CD4-positive, alpha-beta T cell treated with Interleukin-12 subunit alpha and Interleukin-12 subunit beta, for 1 hour (primary cell): ENCODE measurements at places on chromosomes 5 and 9.

GRCh38 chr5:64229163-64229774 lies 63.6 kb downstream of the RNF180 start:
- DNase-seq: peak; percentile 9

- DNase-seq: no peak
These were observed 240.4 kb upstream of the RAI14 start for GRCh38 chr5:34415559-34416198.

GRCh38 chr5:68385936-68386335 lies 170.4 kb downstream of the PIK3R1 start:
- no peak for DNase-seq

DNA sequence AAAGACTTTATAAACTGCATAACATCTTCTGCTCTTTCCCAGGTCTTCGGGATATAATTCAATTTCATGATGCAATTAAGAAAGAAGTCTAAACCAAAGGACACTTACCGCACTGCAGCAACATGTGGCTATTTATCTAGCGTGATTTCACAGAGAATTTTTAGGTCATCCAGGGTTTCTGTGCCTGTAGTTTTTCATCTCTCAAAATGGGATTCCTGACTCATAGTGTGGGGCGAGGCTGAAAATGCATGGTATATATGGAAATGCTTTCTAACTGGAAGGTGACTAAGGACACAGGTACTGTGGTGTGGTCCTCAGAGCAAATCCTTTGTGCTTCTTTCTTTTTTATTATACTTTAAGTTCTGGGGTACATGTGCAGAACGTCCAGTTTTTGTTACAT lies 557.7 kb upstream of the KLF4 start:
- DNase-seq: no peak

- no peak for DNase-seq
These were observed 55.1 kb upstream of the ZNF608 start for GRCh38 chr5:124801551-124801950.

- no peak for DNase-seq
These were observed 12.3 kb upstream of the DPM2 start for GRCh38 chr9:127949827-127950512.

- DNase-seq: no peak
These were observed 4.5 kb downstream of the SNX30 start for GRCh38 chr9:112755016-112755427.

- DNase-seq: no peak
These were observed 1.2 kb downstream of the SPRY4 start for GRCh38 chr5:142323480-142324135.

GRCh38 chr9:112867275-112867991 lies 23.2 kb downstream of the SLC46A2 start:
- DNase-seq: no peak

DNA sequence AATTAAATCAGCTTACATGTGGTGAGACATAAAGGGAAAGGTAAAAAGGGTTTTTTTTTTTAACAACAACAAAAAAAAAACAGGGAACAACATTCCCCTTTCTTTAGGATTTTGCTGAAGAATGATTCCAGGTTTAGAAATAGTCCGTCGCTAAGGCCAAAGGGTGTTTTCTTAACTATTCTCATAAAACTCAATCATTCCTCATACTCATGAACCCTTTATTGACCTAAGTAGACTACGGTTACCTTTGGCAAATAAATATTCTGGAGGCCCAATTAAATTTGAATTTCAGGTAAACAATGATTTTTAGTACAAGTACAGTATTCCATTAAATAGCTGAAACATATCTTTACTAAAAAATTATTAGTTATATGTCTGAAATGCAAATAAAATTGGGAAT lies 55.6 kb upstream of the CCNG1 start:
- no peak for DNase-seq

- DNase-seq: no peak
These were observed 103.3 kb downstream of the DIRAS2 start for GRCh38 chr9:90539286-90539685.

- DNase-seq: peak; percentile 36
These were observed 185.9 kb downstream of the MSX2 start for GRCh38 chr5:174910245-174910737.
